ENCODE measurements at places on chromosomes 11 and 22.

GRCh38 chr22:35568751-35569739 is 28.4 kb downstream of the RASD2 start:
- no peak for DNase-seq

GRCh38 chr22:19398652-19399051 is 32.9 kb downstream of the HIRA start:
- no peak for DNase-seq

DNA sequence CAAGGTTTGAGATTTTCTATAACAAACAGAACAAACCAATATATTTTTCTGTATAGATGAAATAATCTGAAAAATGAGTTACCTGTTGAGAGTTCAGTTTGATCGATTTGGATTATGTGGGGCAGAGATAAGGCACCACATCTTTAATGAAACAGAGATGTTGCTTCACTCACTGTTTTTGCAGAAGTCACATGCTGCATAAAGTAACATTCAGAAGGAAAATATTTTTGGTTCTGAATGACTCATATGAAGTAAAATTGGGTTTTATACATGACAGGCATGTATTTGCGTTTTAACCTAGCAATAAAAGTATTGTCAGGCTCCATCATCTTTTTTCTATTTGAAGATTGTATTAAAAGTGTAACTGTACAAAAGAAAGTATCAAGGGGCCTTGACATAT is 77.8 kb downstream of the BBOX1 start:
- no peak for DNase-seq

GRCh38 chr11:118198370-118198769 is 21.9 kb upstream of the SCN2B start:
- peak; percentile 75 for DNase-seq

GRCh38 chr11:118343981-118344515 is at the start of gene CD3G:
Gene CD3G (plus strand): TSS chr11:118344344. CDS start chr11:118344424, 80 bp downstream.
- peak; percentile 62 for DNase-seq

DNA sequence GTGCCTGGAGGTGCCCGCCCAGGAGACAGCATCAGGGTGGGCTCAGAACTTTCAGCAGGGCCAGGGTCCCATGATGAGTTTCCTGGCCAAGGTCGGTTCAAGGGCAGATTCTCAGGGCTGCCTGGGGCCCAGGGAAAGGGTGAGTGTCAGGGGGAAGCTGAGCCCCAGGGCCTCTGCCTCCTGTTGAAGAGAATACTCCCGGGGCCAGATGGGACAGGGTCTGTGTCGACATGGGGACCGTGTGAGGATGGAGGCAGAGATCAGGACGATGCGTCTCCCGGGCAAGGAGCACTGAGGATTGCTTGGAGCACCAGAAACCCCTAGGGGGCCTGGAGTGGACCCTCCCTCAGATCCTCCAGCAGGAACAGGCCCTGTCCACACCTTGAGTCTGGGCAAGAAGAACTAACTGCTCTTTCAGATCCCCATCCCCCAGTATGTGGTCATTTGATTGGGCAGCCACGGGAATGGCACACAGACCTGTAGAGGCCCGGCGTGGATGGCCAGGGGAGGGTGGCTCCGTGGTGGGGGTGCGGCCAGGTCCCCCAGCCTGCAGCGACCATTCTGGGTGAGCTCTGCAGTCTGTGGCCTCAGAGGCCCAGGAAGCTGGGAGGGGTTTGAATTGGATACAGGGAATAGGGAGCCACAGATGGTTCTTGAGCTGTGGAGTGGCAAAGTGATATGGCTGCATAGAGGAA is 1078.7 kb downstream of the BRD1 start:
- DNase-seq: no peak

DNA sequence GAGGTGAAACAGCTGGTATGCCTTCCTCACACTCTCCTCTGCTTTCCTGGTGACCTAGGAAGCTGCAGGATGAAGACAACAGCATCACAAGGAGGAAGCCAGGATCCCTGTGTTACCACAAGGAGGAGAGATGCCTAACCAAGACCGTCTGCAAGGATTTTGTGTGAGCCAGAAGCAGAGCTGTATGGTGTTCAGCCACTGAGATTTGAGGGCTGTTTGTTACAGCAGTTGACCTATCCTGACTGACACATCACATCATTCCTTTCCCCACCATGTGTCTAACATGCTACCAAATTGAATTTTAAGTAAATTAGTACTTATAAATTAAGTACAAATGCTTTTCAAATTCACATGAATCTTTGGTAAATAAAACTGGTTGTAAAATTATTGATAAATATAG is 8.9 kb upstream of the CHKA start:
- no peak for DNase-seq

DNA sequence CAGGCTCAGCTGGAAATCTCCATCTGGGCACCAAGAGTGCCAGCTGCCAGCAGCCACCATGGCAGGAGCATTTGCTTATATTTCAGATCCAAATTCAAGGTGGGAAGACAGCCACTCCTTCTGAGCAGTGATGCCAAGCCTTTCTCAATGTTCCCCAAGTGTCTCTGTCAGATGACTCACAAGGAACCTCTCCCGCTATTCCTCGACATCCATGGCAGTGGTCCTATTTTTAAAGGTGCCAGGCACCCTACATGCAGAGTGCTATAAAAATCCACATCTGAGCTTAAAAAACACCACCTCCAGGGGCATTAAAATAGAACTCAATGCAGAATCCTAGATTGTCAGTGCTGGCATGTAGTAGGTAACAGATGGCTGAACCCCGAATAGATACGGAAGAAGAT is 112.1 kb downstream of the SLC1A2 start:
- no peak for DNase-seq

DNA sequence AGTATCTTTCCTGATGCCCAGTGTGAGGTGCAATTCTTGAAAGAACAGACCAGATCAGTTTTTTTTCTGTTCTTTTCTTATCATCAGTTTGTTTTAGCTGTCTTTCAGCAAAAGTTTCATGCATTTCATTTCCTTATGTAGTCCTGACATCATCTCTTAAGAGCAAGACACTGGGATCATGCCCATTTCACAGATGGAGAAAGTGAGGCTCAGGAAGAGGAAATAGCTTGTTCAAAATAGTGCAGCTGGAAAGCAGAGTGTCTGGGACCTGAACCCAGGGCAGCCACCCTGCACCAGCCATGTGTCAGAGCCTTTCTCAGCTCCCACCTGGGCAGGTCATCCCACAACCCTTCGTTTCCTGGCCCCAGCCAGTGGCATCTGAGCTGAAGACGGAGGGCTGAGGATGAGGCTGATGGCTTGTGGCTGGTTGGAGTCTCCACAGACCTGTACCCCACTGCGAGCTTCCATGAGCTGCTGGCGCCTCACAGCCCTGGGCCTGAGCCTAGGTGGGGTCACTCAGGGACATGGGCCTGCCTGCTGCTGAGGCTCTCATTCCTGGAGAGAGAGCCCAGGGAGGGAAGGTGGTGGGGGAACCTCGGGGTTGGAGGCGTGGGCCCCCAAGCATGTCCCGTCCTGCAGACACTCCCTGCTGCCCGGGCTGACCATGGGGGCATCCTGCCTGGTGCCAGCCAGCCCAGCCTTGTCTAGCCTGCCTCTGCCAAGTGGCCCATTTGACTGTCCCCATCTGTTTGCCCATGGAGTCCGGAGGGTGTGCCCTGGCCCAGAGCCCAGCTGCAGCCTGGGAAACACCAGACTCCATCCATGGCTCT is 61.8 kb downstream of the SMIM38 start:
- no peak for DNase-seq

GRCh38 chr11:33863418-33864172 is 28.3 kb downstream of the LMO2 start:
- DNase-seq: no peak

DNA sequence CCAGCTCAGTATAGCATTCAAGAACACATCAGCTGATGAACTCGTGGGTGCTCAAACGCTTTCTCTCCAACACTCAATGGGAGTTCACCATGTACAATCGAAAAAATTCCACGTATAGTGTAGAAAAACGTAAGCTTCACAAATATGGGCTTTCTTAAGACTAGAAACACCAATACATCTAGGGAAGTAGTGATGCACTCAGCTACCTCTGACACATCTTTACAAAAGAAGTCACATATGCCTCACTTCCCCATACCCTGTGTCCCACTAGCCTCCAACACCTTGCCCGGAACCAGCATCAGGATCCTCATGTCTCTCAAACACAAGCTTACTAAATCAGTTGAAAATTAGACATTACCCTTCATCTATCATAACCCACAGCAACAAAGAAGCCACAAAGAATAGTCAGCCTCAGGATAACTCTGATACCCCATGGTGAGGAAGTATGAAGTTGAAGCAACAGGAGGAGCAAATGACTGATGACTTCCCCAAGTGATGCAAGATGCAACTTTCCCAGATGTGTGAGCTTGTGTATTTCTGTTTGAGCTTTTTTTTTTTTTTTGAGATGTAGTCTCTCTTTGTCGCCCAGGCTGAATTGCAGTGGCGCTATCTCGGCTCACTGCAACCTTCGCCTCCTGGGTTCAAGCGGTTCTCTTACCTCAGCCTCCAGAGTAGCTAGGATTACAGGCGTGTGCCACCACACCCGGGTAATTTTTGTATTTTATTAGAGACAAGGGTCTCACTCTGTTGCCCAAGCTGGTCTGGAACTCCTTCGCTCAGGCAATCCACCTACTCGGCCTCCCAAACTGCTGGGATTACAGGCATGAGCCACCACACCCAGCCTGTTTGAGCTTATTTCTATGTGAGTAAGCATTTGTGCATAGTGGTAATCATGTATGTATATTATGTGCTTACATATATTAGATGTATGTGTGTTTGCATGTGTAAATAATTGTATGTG is 8.5 kb upstream of the DENND5A start:
- no peak for DNase-seq

- no peak for DNase-seq
Measured at GRCh38 chr11:94494126-94494680, 419 bp downstream of the ANKRD49 start.

DNA sequence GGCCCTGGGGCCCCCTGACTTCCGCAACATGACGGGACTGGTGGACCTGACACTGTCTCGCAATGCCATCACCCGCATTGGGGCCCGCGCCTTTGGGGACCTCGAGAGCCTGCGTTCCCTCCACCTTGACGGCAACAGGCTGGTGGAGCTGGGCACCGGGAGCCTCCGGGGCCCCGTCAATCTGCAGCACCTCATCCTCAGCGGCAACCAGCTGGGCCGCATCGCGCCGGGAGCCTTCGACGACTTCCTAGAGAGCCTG is 992 bp downstream of the LRFN4 start:
- DNase-seq: no peak

- no peak for DNase-seq
Measured at GRCh38 chr11:104306862-104307474, 143.0 kb upstream of the PDGFD start.

DNA sequence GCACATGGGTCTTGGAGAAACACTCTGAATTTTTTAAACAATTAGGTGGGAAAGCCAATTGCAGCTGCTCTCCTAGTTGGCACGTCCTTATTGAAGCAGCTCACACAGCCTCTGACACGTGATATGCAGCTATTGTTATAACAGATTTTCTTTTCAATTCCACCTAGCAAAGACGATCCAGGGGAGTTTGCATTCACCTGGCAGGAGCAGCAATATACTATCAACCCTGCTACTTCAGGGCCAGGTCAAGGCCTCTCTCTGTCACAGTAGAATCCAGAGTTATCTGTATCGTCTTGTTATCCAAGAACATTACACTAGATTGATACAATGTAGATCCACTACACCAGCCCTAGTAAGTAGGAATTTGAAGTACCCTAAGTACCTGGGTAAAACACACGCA is 8.3 kb downstream of the KRTAP5-11 start:
- no peak for DNase-seq

GRCh38 chr22:45226503-45227186 is 14.0 kb downstream of the KIAA0930 start:
- DNase-seq: no peak

DNA sequence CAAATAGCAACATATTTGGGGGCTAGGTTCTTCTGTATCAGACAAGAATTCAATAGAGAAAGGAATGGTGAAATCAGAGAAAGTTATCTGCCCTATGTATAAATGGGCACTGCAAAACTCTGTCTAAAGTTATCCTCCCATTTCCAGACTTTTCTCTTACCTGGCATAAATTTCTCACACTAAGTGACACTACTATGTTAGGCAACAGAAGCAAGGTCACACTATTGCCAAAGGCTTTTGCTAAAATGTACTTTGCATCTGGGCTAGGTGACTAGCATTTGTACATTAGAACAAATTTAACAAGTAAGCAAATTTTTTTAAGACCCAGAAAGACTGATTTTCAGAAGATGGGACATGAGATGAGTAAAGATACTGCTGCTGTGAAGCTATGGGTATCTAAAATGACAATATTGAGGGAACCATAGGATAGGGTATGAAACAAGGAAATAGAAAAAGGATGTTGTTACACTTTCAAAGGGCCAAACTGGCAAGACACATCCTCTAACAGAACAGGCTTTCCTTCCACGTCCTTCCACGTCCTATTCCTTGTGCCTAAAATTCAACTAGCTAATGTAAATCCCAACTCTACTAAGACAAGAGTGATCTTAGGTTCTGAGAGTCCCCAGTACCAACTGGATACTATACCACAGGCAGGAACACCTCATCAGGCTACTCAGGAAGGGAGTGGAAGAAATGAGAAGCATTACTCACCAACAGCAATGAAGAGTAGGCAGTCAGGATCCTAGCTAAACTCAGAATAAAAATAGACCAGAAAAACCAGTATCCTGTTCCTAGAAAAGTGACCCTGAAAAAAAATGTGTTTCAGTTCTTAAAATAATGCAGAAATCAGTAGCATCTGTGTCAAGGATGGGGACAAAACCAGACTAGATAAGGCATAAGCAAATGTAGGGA is 22.6 kb downstream of the GDPD4 start:
- no peak for DNase-seq

DNA sequence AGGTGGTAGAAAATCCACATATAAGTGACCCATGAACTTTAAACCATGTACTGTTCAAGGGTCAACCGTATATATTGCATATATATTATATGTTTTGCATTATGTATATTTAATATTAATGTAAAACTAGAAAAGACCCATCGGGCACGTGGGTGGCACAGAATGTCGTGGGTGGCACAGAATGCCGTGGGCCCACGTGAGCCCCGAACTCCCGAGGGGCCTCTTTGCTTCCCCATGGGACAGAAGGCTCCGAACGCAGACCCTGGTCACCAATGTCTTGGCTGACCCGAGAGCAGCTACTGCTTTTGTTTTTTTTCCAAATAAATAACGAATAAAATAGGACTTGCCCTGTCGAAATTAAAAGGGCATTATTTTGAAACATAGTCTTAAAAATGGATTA is 415.4 kb downstream of the BRD1 start:
- DNase-seq: no peak

Measured in T follicular helper cell (primary cell).